CD4-positive, alpha-beta memory T cell (primary cell): ENCODE measurements at places on chromosomes 2 and 18. TPM values are rescaled to one million over a fixed set of nuclear protein-coding genes. Genes with fewer than 3 reads are reported as not detected.

Gene TRIP12
- 51.5 TPM for polyA plus RNA-seq

Gene CAMKMT
- polyA plus RNA-seq, result 9.3 TPM

Gene MMADHC
- polyA plus RNA-seq, result 163 TPM

Gene CFC1
- polyA plus RNA-seq, result not detected

Gene TFPI
- not detected for polyA plus RNA-seq

Gene UGT1A3
- not detected for polyA plus RNA-seq

Gene QPCT
- polyA plus RNA-seq, result 0.23 TPM

Gene CCDC68
- polyA plus RNA-seq, result not detected

DNA sequence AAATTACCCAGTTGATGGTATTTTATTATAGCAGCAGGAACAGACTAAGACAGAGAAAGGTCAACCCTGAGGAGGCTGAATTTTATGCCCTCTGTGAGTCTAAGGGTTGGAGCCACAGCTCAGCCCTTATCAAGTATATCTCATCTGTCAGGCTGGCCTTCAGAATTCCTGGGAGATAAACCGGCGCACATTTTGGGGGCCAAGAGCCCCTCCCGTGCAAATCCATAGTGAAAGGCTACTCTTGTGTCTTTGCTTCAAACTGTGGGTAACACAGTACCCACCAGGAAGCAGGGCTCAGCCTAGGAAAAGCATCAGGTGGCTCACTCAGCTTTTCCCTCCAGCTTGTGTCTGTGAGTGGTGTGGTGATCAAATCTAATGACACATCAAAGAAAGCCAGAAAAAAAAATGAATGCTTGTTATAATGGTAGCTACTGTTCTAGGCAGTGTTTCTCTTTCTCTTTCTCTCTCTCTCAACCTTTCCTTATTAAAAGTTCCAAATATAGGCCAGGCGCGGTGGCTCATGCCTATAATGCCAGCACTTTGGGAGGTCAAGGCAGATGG lies 25.0 kb upstream of the ASXL2 start:
- H3K27ac ChIP-seq, result no peak overlapping the region
- no peak overlapping the region for H3K4me3 ChIP-seq
- no peaks in the 10 kb centered on the region for H3K36me3 ChIP-seq
- no peaks in the 10 kb centered on the region for H3K4me1 ChIP-seq
- no peak for DNase-seq
- H3K27me3 ChIP-seq, result no peaks in the 10 kb centered on the region

DNA sequence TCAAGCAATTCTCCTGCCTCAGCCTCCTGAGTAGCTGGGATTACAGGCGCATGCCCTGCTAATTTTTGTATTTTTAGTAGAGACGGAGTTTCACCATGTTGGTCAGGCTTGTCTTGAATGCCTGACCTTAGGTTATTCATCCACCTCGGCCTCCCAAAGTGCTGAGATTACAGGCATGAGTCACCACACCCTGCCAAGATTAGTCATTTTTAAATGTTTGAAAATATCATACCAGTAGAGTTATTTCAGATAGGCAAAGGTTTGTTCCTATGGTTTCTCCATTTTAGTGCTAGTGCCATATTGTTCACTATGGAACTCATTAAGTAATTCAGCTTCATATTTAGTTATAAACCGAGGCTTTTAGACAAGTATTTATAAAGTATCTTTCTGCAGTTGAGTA lies 52.3 kb downstream of the HIBCH start:
- DNase-seq, result no peak
- H3K27ac ChIP-seq, result no peak overlapping the region
- H3K27me3 ChIP-seq, result no peaks in the 10 kb centered on the region
- H3K36me3 ChIP-seq, result no peaks in the 10 kb centered on the region

- H3K27me3 ChIP-seq, result peaks cover 6% of the 10 kb centered on the region
- no peaks in the 10 kb centered on the region for H3K36me3 ChIP-seq
- no peak overlapping the region for H3K4me3 ChIP-seq
- no peak overlapping the region for H3K27ac ChIP-seq
- H3K4me1 ChIP-seq, result no peaks in the 10 kb centered on the region
Observed at GRCh38 chr2:42784204-42784880, 8.0 kb downstream of the HAAO start.

- no peak overlapping the region for H3K27ac ChIP-seq
- no peak overlapping the region for H3K4me3 ChIP-seq
- H3K4me1 ChIP-seq, result peaks cover 36% of the 10 kb centered on the region
- no peaks in the 10 kb centered on the region for H3K36me3 ChIP-seq
- DNase-seq, result no peak
- no peaks in the 10 kb centered on the region for H3K27me3 ChIP-seq
Observed at GRCh38 chr2:152166633-152167032, 8.9 kb downstream of the STAM2 start.

DNA sequence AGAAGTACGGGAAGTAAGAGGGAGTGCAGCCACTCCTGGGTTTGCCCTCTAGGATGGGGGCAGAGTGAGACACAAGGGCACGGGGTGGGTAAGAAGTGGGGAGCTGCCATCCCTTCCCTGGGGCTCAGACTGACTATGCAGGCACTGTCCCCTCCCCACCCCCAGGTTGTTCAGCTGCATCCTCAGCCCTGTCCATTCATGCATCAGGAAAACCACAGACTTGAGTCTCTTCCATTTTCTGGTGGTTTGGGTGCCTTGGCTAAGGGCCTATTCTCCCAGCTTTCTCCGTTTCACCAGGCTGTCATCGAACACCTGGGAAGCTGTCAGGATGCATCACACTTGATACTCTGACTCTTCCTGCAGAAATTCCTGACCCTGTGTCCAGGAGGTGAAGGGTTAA lies 111.9 kb downstream of the TFCP2L1 start:
- no peaks in the 10 kb centered on the region for H3K36me3 ChIP-seq
- no peak overlapping the region for H3K27ac ChIP-seq
- H3K27me3 ChIP-seq, result no peaks in the 10 kb centered on the region
- no peaks in the 10 kb centered on the region for H3K4me1 ChIP-seq

DNA sequence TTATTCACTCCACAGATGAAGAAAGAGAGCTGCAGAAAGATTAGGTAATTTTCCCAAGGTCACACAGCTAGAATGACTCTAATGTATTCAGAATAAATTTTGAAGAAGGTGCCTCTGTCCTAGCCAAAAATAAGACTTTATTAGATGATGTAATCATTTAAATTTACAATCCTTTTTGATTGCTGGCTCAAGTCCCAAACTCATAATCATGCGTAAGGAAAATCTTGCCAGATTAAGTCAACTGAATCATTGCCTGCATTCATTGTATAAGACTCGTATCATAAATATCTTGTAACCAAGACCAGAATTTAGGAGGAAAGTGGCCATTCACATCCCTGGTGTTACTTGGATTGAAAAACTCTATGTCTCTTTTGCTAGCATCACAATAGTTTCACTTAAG lies 53.1 kb upstream of the STK39 start:
- H3K27me3 ChIP-seq, result no peaks in the 10 kb centered on the region
- no peak overlapping the region for H3K27ac ChIP-seq
- no peak for DNase-seq
- H3K4me1 ChIP-seq, result no peaks in the 10 kb centered on the region
- no peak overlapping the region for H3K4me3 ChIP-seq

- no peaks in the 10 kb centered on the region for H3K36me3 ChIP-seq
- H3K27ac ChIP-seq, result no peak overlapping the region
- H3K27me3 ChIP-seq, result no peaks in the 10 kb centered on the region
- H3K4me1 ChIP-seq, result peaks cover 12% of the 10 kb centered on the region
Observed at GRCh38 chr18:23357996-23358594, 95.0 kb upstream of the RIOK3 start.

DNA sequence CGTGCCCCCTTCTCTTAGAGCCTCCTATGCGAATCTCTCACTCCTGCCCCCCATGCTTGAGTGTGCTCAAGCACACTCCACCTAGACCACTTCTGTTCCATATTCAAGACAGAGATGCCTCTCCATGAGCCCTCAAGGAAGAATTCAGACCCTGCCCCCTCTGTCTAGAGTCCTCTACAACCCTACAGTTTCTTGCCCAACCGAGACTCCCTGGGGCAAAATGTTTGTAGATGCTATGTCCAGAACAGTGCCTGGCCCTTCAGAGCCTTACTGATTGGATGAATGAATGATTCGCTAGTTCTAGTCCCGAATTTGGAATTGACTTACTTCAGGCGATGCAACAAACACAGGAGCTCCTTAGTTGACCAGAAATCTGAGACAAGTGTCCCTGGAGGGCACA lies 8.7 kb downstream of the APCDD1 start:
- H3K4me1 ChIP-seq, result no peaks in the 10 kb centered on the region
- DNase-seq, result no peak
- no peak overlapping the region for H3K4me3 ChIP-seq
- no peaks in the 10 kb centered on the region for H3K36me3 ChIP-seq

DNA sequence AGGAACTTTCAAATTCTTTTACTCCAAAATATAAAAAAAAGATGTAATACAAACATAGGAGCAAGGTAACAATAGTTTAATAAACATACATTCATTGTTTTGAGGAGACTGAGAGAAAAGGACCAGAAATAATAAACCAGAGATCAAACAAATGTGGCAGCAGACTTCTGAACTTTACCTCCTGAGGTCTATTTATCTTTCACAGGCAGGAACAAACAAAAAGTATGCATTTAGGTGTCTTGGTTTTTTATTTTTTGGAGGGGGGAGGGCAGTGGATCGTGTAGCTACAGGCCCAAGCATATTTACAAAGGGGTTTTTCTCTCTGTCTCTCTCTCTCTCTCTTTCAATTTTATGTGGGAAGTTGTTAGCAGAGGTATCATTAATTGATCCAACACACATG lies 5.6 kb downstream of the PPP4R1 start:
- no peak for DNase-seq
- no peak overlapping the region for H3K27ac ChIP-seq
- H3K4me3 ChIP-seq, result no peak overlapping the region
- H3K4me1 ChIP-seq, result peaks cover 57% of the 10 kb centered on the region
- no peaks in the 10 kb centered on the region for H3K36me3 ChIP-seq

DNA sequence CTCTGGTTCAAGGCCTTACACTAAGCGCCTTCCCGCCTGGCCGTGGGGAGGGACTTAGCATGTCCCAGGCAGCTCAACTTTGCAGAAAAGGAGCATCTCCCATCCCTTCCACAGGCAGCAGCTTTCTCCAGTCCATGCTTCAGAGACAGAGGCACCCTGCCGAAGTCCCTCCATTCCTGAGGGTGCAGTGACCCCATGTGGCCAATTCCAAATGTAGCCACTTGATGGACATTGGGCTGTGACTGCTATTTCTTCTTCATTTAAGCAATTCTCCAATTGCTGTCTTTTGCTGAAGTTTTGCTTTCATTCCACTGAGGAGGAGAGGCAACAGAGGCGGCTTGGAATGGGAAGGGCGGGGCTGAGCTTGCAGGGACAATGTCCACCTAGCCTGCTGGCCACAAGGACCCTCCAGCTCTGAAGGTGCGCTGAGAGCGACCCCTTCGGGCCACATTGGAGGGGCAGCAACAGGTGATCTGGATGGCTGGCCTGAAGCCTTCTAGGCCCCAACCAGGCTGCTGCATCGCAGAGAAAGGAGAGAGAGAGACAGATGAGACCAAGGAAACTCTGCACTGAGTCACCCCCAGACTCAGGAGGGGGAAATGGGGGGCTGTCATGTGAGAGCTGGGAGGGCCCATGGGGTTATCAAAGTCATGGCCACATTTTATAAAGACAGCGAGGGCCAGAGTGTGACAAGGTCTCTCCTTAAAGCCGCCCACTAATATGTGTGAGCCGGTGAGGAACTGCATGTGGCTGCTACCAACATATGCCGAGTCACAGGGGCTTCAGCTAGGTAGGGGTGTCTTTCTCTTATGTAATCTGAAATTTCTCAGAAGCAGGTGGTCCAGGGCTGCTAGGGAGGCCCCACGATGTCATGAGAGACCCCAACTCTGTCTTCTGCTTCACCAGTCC lies 61.3 kb downstream of the LONRF2 start:
- no peaks in the 10 kb centered on the region for H3K4me1 ChIP-seq
- no peaks in the 10 kb centered on the region for H3K27me3 ChIP-seq
- no peak overlapping the region for H3K27ac ChIP-seq
- no peak for DNase-seq

GRCh38 chr2:126971481-126972278 lies 73.0 kb downstream of the TEX51 start:
- DNase-seq, result peak; percentile 51
- peaks cover 4% of the 10 kb centered on the region for H3K27me3 ChIP-seq
- no peaks in the 10 kb centered on the region for H3K4me1 ChIP-seq
- no peak overlapping the region for H3K27ac ChIP-seq

DNA sequence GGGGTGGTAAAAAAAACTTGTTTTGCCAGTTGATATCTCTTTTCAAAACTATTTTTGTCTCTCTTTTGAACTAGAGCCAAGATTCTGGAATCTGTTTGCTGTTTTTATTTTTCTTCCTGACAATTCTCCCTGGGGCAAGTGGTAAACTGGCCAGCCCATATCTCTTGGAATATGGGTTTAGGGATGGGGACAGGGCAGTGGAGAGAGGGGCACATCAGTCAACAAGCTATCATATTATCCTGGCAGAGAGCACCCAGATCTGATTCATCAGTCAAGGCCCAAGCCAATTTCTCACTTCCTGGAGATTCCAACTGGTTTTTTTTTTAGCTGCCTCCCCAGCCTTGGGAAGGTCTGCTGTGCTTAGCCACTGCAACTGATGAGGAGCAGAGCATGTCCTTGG lies 52.3 kb downstream of the ARHGAP28 start:
- H3K4me1 ChIP-seq, result no peaks in the 10 kb centered on the region
- H3K4me3 ChIP-seq, result no peak overlapping the region
- H3K27me3 ChIP-seq, result no peaks in the 10 kb centered on the region
- no peak for DNase-seq
- H3K36me3 ChIP-seq, result no peaks in the 10 kb centered on the region
- no peak overlapping the region for H3K27ac ChIP-seq

GRCh38 chr2:173027181-173028128 lies 48.2 kb upstream of the MAP3K20 start:
- no peaks in the 10 kb centered on the region for H3K36me3 ChIP-seq
- no peaks in the 10 kb centered on the region for H3K4me1 ChIP-seq
- H3K27ac ChIP-seq, result no peak overlapping the region

GRCh38 chr2:170917219-170917913 lies 11.7 kb upstream of the GORASP2 start:
- H3K36me3 ChIP-seq, result no peaks in the 10 kb centered on the region
- H3K4me3 ChIP-seq, result no peak overlapping the region
- no peak overlapping the region for H3K27ac ChIP-seq
- H3K27me3 ChIP-seq, result no peaks in the 10 kb centered on the region
- H3K4me1 ChIP-seq, result no peaks in the 10 kb centered on the region
- no peak for DNase-seq

- no peak overlapping the region for H3K27ac ChIP-seq
- no peak for DNase-seq
- no peaks in the 10 kb centered on the region for H3K36me3 ChIP-seq
Observed at GRCh38 chr2:196925051-196925767, 1.3 kb downstream of the PGAP1 start.

GRCh38 chr2:148999451-148999921 lies 39.0 kb upstream of the LYPD6B start:
- H3K4me1 ChIP-seq, result no peaks in the 10 kb centered on the region
- H3K27me3 ChIP-seq, result no peaks in the 10 kb centered on the region
- no peak overlapping the region for H3K27ac ChIP-seq
- no peak for DNase-seq

GRCh38 chr2:72630767-72631166 lies 195.1 kb downstream of the EXOC6B start:
- H3K27ac ChIP-seq, result no peak overlapping the region
- H3K4me1 ChIP-seq, result no peaks in the 10 kb centered on the region
- H3K4me3 ChIP-seq, result no peak overlapping the region

GRCh38 chr2:140076164-140076563 lies 1296.0 kb upstream of the NXPH2 start:
- no peak for DNase-seq
- no peak overlapping the region for H3K4me3 ChIP-seq
- H3K27ac ChIP-seq, result no peak overlapping the region
- H3K27me3 ChIP-seq, result no peaks in the 10 kb centered on the region
- no peaks in the 10 kb centered on the region for H3K4me1 ChIP-seq

- DNase-seq, result no peak
- no peaks in the 10 kb centered on the region for H3K36me3 ChIP-seq
- H3K4me3 ChIP-seq, result no peak overlapping the region
- no peak overlapping the region for H3K27ac ChIP-seq
- peaks cover 3% of the 10 kb centered on the region for H3K27me3 ChIP-seq
Observed at GRCh38 chr18:75165926-75166325, 43.0 kb downstream of the PTGR3 start.
